ENCODE measurements at places on chromosomes 11 and 22.

DNA sequence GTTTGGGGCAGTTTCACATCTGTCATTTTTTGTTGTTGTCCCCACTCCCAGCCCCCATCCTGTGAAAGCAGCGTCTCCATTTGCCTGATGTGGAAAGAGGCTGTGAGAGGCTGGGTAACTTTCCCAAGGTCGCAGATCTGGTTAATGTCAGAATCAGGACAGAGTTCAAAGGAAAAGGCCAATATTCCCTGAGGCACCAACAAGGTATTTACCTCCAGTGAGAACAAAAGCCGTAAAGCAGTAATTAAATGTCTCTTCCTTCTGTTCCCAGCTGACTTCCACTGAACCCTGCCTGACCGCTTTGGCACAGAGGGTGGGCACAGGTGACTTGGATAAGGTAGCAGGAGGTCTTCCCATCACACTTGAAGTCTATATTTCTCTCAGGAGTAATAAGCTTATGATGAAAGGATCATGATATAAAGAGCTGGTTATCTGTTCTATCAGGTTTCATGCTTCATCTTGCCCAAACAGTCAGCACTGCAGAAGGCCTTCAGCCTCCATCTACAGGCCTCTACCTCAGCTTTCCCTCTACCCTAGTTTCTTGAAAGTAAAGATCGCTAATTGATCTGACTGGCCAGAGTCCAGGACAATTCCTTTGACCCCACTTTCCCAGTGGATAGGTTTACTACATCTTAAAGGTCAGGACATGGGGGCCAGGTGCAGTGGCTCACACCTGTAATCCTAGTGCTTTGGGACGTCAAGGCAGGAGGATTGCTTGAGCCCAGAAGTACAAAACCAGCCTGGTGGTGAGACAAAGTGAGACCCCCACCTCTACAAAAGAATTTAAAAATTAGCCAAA, 9.4 kb downstream of the C11orf91 start:
- DNase-seq: no peak

DNA sequence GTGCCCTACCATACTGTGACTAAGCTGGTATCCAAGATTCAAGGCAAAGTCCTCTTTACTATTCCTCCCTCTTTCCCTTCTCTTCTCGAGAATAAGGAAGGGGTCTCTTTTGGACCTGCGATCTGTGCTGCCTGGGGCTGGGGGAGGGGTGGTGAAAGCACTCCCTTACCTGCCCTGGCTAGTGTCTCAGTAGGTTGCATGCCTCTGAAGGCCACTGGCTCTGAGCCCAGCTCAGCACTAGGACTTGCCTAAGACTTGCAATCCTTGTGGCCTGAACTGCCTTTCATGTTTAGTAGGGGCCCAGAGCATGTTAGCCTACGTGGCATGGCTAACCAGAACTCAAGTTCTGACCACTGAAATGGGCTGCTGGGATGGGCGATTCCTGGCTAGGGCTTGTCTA, 13.0 kb upstream of the REXO2 start:
- DNase-seq: no peak

- no peak for DNase-seq
Observed at GRCh38 chr22:30564045-30564760, 10.3 kb downstream of the GAL3ST1 start.

DNA sequence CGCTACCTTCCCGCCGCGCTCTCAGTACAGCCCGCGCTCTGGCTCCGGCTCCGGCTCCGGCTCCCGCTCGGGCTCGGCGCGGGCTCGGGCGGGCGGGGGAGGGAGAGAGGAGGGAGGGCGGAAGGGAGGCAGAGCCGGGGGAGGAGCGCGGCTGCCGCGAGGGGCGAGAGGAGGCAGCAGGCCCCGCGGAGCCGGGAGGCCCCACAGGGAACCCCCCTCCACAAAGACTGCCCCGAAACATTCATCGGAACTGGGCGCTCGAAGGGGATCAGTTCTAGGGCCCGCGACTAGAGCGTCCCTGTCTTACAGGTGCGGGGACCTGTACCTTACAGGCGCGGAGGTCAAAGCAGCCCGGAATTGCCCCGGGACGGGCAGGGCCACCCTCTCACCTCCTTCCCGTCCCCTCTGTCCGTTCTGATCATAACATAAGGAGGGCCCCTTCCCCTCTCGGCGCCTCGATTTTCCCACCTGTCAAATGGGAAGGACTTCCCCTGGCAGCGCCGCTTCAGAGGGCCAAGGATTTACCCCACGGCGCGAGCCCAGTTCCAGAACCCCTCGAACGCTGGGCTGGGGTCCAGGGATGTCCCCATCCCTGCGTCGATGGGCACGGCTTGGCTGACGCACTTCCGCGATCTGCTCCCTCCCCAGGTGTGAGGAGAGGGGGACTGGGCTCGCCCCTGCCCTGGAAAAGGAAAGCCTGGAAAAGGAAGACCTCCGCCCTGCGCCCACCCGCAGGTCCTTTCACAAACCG, at the start of gene SHISA8:
Gene SHISA8, minus strand, starts transcription at position 40 of the 751 bp plus-strand sequence. CDS start 407 bp downstream, outside the sequence.
- no peak for DNase-seq

DNA sequence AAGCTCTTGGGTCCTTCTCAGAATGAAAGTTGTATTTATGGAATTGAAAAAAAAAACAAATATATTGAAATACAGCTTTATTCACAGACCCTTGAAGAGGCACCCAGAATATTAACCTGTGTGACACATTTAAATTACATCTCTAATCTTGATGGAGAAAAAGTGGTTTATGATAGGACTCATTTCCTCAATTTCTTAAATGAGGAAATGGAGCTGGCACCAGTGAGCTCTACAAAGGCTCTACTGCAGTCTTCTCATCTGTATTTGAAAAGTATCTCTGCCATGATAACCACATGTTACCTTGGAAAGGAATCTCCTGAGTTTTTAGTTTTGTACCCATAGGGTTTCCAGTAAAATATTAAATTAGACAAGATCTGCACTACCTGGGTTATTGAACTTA, 186.5 kb downstream of the HIPK3 start:
- DNase-seq: no peak

DNA sequence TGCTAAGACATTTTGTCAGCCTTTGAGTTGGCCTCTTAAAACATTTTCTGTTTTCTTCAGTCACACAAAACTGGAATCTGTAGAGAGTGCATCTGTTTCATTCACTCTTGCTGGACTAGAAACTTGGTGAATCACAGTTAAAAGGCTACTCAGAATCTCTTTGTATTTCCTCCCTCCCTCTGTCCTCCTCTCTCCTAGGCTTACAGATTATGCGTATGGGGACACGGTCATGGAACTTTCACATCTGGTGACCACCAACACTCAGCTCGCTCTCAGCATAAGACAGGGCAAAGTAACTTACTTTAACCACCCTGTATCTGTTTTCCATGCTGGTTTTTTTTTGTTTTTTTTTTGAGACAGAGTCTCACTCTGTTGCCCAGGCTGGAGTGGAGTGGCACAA, 50.4 kb downstream of the BARX2 start:
- no peak for DNase-seq

- DNase-seq: no peak
Observed at GRCh38 chr11:75547177-75547576, 14.9 kb upstream of the SERPINH1 start.

DNA sequence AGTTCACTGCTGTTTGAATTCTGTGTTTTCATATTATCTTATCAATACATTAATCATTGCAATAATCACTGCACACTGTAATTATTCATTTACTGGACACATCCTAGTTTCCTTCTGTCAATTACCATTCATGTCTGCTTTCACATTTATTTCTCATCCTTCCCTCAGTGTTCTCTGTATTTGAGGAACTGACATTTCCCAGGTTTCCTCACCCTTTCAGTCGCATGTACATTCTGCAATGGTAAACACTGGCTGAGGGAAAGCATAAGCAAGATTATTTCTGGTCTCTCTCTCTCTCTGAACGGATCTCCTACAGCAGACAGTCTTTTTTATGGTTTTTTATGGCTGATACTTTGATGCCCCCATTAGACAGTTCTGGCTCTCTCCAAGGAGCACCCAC, 4.2 kb upstream of the HBD start:
- no peak for DNase-seq

DNA sequence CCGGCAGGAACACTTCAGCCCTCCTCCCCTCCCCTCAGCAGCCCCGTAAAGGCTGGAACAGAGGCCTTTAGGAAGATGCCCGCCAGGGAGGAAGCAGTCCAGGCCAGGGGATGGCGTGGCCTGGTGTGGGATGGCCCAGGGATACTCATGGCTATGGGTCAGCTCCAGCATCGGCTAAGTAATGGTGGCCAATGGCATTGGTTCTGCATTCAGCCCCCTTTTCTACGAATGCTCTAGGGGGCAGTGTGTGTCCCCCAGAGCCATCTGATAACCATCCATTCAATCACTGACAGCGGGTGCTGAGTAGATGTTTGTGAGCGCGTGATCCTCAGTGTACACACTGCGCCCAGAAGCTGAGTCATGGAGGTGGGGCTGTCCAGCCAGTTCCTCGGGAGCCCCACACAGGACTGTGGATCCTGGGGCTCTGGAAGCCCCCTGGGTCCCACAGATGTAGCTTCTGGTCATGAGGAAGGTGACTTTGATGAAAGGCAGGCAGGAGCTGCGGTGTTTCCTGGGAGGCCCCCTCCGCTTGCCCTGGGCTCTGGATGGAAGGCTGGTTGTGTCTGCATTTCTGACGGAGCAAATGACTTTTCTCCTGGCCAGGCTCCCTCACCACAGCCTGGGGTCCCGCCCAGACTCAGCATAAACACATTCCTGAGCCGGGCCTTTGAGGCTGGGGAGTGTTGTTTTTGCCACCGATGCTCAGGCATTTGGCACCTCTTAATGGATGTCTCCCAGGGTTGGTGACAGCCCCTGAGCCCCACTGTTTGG, 46.5 kb downstream of the FBLN1 start:
- no peak for DNase-seq

- DNase-seq: no peak
Observed at GRCh38 chr22:41909310-41910049, 5.4 kb downstream of the SHISA8 start.

- no peak for DNase-seq
Observed at GRCh38 chr11:131760091-131761061, 390.0 kb downstream of the NTM start.

DNA sequence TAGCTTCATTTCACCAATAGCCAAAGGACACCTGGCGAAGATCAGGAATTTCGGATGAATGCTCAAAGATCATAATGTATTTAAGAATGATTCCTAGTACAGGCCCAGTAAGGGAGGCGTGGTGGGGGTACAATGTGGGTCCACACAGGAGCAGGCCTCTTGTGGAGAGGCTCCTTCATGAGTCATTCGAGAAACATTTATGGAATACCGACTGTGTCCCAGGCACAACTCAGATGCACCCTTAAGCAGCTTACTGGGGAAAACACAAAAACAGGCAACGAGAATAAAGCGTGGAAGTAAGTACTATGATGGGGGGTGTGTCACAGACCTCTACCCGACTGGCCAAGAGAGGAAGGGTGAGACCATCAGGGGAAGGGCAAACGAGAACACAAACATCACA, 44.5 kb downstream of the SMCO4 start:
- no peak for DNase-seq

- DNase-seq: no peak
Observed at GRCh38 chr11:128135451-128135850, 451.9 kb downstream of the ETS1 start.

DNA sequence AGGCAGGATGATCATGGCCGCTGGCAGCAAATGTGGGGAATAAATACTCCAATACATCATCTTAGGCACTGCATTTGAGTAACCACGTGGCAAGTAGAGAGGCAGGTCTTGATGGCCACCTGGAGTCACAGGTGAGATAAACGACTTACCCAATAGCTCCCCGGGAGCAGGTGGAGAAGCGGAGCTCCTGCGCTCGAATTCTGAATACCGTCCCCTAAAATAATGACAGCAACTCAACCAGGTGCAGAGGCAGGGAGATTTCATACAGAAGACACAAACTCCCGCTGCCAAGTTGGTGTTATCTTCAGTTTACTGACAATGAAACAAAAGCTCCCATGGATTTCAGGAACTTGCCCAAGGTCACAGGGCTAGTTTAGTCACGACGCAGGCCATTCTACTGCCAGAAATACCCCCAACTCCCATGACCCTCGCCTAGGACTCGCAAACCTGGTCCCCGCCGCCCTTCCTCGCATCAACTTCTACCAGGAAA, 437 bp downstream of the SLC43A3 start:
- DNase-seq: no peak

GRCh38 chr11:113113801-113114704, 152.8 kb downstream of the NCAM1 start:
- no peak for DNase-seq

- no peak for DNase-seq
Observed at GRCh38 chr11:16818284-16818683, 79.8 kb downstream of the C11orf58 start.

GRCh38 chr11:112241486-112241885, 15.3 kb downstream of the PTS start:
- DNase-seq: no peak

GRCh38 chr11:104917271-104918112, 19.2 kb upstream of the CASP12 start:
- DNase-seq: no peak

DNA sequence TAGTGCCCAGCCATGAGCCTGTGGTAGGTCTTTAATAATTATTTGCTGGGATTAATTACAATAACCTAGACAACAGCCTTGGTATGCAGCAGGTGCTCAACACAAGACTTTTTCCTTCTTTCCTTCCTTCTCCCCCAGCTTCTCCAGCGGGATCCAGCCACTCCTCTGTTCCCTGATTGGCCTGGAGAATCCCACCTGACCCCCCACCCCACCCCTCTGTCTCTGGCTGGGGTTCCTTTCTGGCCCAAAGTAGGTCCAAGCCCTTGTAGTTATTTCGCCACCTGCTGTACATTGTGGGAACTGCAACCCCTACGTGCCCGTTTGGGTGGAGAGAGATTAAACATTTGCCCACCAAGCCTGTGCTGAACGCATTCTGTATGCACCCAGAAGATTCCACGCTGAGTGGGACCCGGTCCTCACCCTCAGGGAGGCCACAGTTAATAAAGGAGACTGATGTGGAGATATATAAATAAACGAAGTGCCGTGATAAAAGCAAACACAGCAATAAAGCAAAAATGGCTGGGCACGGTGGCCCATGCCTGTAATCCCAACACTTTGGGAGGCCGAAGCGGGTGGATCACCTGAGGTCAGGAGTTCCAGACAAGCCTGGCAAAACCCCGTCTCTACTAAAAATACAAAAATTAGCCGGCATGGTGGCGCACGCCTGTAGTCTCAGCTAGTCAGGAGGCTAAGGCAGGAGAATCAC, 32.1 kb upstream of the DGKZ start:
- peak; percentile 48 for DNase-seq

GRCh38 chr11:88292171-88292843, 45.2 kb downstream of the CTSC start:
- no peak for DNase-seq

DNA sequence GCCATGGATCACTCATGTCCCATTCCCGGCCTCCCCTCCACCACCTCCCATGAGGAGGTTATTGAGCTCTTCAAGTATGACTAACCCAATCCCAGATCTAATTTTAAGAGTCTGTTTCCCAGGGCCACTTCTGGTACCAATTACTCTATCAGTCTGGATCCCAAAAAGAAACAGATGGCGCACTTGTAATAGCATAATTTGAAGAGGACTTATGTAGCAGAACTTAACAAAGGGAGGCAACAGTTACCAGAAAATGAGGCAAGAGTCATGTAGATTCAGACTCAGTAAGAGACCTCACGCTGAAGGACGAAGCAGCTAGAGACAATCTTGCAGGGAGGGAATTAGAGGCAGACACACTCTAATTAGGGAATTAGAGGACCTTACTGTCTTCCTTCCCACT, 46.9 kb downstream of the DDX6 start:
- no peak for DNase-seq

- DNase-seq: no peak
Observed at GRCh38 chr11:31243706-31244105, 125.8 kb downstream of the DCDC1 start.
